ENCODE measurements at places on chromosomes 1 and 21.

GRCh38 chr1:70504176-70504820, 93.2 kb downstream of the CTH start:
- peak; percentile 71 for DNase-seq

DNA sequence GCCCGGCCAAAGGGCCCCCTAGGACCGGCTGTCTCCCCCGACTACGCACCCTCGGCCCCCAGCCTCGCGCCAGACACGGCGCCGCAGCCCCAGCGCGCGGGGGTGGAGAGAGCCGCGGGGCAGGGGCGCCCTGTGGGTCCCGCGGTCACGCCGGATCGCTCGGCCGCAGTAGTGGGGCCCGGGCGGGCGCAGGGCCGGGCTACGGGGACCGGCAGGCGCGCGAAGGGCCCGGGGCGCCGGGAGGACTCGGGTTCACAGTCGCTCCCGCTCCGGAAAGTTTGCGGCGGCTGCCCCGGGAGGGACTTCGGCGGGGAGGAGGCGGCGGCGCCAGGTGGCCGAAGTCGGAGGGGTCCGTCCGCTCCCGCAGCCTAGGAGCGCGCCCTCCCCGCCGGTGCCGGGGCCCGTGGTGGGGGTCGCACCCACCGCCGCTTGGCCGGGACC, 7.1 kb upstream of the ZNF669 start:
- no peak for DNase-seq

- DNase-seq: no peak
Observed at GRCh38 chr1:161190962-161191521, 7.8 kb downstream of the ADAMTS4 start.

GRCh38 chr1:248114890-248115289, 19.9 kb downstream of the OR2L13 start:
- DNase-seq: no peak

Measured in HepG2 (cell line).